ENCODE measurements at places on chromosomes 4 and X. TPM values are rescaled to one million over a fixed set of nuclear protein-coding genes. Genes with fewer than 3 reads are reported as not detected.
A peak's percentile ranks its signal among the peaks of the same experiment; 100 is the strongest.

GRCh38 chrX:111114806-111115205 lies 18.8 kb downstream of the PAK3 start:
- DNase-seq = no peak

DNA sequence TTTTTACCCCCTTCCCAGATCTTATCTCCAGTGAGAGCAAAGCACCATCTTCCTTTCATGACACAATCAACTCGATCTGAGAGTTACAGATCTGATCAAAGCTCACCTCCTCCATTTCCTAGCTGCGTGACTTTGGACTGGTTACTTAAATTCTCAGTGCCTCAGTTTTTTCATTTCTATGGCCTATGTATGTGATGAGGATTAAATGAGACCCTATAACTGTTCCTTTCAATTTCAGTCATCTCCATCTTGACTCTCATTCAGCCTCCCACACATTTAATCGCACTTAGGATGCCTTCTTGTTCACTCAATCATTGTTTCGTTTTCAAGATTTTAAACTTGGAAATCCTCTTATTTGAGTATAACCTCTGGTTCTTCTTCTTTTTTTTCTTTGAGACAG lies 20.1 kb upstream of the CXCR3 start:
- no peak for DNase-seq

- DNase-seq = no peak
These were observed 128.4 kb downstream of the KLHL34 start for GRCh38 chrX:21529771-21530170.

GRCh38 chrX:13028871-13029636 lies 15.4 kb downstream of the FAM9C start:
- no peak for DNase-seq

GRCh38 chr4:40553995-40554394 lies 75.7 kb downstream of the RBM47 start:
- DNase-seq = no peak

- DNase-seq = no peak
These were observed 6.6 kb upstream of the FGFRL1 start for GRCh38 chr4:1004557-1005485.

GRCh38 chrX:8048466-8048865 lies 121.3 kb upstream of the PNPLA4 start:
- DNase-seq = no peak

GRCh38 chr4:40348000-40348399 lies 12.9 kb downstream of the CHRNA9 start:
- no peak for DNase-seq

The ANK2 gene
- 20.8 TPM for total RNA-seq

DNA sequence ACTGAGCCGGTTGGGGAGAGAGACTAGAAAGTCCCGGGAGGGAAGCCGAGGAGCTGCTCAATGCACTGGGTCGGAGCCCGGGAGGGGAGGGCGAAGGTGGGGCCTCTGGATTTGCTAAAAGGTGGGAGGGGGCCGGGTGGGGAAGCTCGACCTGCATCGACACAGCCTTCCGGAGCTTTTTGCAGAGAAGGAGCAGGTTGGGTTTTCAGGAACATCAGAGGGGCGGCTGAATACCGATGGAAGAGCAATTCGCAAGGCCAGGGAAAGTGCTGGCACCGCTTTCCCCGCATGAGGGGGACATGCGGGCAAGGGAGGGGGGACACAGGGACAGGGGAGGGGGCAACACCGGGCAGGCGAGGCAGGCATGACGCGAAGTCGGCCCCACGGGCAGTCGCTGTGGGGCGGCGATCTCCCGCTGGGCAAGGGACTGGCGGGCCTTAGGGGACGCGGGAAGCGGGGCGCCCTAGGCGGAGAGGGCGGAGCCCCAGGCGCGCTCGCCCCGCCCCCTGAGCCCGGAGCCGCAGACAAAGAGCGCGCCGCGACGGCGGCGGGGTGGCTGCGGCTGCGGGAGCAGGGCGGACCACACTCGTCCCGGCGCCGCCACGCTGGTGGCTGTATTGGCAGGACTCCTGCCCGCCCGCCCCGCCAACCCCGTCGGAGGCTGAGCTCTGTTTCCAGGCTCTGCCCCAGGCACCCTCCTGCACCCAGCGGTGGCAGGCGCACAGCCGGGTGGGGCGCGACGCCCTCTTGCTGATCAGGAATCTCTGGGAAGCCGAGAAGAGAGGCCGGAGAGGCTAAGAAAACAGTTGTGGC lies 11.6 kb downstream of the PDZD4 start:
- DNase-seq = peak; percentile 84

The CT45A8 gene
- total RNA-seq = not detected

The RHOXF2 gene
- not detected for total RNA-seq

The SMR3B gene
- total RNA-seq = not detected

- no peak for DNase-seq
These were observed 94.1 kb upstream of the WDR17 start for GRCh38 chr4:175971388-175972179.

The RASL11B gene
- total RNA-seq = 0.94 TPM

DNA sequence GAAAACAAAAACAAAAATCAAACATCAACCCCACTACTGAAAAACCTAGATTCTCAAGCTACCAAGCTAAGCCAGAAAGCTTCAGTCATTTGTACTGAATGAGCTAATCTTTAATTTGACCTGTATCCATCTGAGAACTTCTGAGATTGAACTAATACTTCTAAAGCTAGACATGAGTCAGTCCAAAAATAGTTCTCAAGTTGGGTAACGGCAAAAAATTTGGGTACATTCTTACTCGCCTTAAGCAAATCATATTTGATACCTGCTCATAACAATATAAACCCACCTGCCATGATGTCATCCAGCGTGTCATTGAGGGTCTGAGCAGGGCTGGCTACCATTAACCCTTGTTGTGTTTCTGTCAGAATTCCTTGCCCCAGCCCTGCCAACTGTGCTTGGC lies 69.7 kb upstream of the COX18 start:
- DNase-seq = no peak

The GAGE12F gene
- total RNA-seq = not detected

DNA sequence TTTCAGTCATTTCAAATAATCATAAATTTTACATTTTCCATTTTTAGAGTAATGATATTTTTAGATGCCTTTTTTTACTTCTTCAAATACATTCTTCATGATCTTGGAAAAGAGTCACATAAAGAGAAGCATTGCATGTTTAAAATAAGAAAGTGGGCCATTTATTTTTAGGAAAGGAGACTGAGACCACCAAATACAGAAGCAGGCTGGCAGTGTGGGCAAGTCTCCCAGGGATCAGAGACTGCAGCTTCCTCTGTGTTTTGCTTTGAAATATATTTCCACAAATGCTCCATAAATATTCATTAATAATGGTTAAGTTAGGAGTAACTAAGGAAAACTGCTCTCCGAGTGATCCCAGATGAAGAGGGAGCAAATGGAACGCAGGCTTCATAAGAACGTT lies 276.7 kb downstream of the DCTD start:
- DNase-seq = no peak

DNA sequence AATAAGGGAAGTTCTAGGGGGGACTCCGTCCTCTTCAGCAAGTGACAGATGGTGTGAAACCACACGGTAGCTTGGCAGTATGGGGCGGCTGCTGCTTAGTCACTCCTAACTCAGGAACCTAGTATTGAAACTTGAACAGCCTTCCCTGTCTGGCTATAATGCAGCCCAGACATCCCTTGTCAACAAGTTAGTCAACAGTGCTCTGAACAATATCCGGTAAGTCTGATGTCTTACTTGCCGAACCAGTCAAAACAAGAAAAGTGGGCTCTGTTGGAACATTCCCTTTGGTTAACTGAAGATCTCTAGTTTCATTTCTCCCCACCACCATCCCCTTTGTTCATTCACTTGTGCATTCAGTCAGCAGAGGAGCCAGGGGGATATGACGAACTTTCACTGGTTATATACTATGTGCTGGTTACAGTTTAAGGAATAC lies 18.7 kb upstream of the CXCL13 start:
- no peak for DNase-seq

DNA sequence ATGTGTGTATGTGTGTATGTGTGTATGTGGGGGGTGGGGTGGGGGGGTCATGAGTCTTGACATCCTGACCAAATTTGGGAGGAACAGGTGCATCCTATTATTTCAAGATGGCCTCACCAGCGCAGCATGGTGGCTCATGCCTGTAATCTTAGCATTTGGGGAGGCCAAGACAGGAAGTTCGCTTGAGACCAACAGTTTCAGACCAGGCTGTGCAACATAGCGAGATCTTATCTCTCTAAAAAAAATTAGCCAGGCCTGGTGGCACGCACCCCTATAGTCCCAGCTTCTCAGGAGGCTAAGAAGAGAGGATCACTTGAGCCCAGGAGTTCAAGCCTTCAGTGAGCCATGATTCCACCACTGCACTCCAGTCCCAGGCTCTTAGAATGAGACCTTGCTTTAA lies 47.0 kb upstream of the DHRSX start:
- DNase-seq = no peak

DNA sequence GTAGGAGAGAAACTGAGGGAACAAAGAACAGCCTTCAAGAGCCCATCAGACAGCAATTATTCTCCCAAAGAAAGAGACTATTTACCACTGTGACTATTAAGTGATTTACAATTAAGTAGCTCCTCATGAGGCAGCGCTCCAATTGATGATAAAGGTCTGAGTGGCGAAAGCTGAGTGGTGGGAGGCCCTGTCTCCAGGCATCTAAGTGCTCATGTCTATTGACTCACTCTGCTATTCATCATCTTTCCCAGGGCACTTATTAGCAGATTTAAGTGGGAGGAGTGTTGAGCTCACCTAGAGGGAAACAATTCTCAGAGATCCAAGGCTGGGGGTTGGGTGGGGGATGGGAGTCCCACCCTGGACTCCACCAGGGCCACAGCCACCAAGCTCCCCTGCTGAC lies 23.3 kb downstream of the AMER1 start:
- DNase-seq = no peak

DNA sequence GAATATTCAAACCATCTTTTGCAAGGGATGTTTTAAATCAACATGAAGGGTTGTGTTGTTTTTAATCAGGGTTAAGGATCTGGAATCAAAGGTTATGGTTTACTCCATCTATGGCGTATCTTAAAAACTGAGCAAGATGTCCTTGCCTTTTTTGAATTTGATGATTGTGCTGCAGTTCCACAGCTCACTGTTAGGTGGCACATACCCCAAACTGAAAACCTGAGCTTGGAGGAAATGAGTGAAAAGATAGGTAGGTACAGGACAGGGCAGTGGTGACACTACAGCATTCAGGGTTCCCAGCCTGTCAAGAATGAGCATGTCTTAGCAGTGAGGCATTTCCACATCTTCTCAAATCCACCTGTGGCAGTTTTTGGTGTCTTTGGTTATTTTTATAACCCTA lies 13.1 kb upstream of the EOLA1 start:
- DNase-seq = no peak

The NLRP2B gene
- not detected for total RNA-seq

GRCh38 chr4:64384237-64385203 lies 24.7 kb downstream of the TECRL start:
- no peak for DNase-seq

- DNase-seq = no peak
These were observed 30.5 kb downstream of the RHOH start for GRCh38 chr4:40227284-40227683.

DNA sequence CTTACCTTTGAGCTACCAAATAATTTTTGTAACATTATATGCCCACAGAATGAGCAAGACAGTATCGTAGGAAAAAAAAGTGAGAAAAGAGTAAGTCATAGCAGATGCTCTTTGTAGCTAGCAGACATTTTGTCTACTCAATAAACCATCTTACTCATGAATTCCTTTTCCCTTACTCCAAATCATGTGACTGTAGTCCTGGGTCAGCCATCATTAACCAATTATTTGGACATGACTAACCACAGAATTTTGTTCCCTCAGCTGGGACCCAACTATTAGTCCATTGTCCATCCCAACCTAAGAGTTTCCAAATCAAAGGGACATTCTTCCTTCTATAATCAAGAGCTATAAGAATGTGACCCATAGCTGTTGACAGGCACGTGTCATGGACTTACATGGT lies 11.4 kb downstream of the UBE2D3 start:
- no peak for DNase-seq

The SOX3 gene
- total RNA-seq = not detected

The BRCC3 gene
- total RNA-seq = 12.4 TPM

The ARL9 gene
- total RNA-seq = 1.4 TPM

GRCh38 chr4:109072595-109072994 lies 229.9 kb downstream of the COL25A1 start:
- DNase-seq = no peak

- no peak for DNase-seq
These were observed 786.1 kb downstream of the PDHA2 start for GRCh38 chr4:96626023-96626422.

The SPARCL1 gene
- 4.0 TPM for total RNA-seq

GRCh38 chrX:152817078-152817764 lies 13.3 kb downstream of the CETN2 start:
- DNase-seq = no peak

The FREM3 gene
- total RNA-seq = not detected

DNA sequence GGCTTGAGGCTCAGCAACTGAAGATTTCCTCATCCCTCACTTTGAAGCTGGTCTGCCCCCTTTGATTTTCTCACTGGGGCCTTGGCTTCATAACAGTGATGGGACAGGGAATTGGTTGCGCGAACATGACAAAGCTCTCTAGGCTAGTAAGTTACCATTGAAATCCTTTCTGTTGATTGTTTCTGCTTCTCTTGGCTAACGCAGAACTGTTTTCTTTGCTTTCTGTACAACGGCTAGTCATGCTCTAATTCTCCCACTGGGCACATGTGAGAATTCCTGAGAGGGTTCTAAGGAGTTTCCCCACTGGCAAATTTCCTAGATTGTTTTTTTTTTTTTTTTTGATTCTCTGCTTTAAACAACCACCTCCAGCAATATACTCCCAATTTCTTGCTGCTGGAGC lies 738.6 kb downstream of the PCDH7 start:
- DNase-seq = no peak

DNA sequence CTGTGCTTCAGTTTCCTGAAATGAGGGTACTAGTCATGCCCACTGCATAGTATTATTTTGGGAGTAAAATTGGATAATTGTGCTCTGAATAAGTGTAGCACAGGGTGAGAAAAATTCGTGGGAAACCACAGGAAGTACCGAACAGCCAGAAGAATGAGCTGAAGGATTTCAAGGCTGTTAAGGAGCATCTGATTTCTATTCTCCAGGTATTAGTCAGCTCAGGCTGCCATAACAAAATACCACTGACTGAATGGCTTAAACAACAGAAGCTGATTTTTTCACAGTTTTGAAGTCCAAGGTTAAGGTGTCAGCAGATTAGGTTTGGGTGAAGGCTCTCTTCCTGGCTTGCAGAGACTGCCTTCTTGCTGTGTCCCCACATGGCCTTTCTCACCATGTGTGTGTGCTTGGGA lies 41.9 kb downstream of the WWC2 start:
- no peak for DNase-seq

The SYTL4 gene
- total RNA-seq = 23.2 TPM

- DNase-seq = no peak
These were observed 15.2 kb upstream of the ZIC3 start for GRCh38 chrX:137550665-137551261.

DNA sequence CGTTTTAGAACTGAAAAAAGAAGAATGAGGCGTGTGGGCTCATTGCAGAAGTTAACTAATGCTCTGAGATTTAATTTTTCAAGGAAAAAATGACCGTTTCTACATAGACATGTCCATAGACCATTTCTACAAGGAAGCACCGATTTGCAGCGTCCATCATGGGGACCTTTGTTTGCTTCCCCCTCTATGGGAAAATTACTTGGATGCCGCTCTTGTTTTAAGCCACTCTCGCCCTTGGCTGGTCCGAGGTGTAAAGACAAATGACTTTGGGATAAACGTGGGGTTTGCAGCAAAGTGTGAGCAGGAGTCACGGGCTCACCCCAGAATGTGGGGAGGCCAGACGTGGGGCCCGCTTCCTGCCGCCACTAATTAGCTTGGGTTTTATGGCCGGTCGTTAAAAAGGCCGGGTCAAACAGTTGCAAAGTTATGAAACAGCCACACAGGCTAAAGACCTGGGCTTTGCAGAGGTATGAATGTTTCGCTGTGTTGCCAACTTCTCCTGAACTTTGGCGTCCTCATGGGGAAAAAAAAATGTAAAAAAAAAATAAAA lies 235.9 kb downstream of the SHOX start:
- DNase-seq = peak; percentile 65

All from osteocyte (in vitro differentiated cells).